Activated T-cell treated with anti-CD3 and anti-CD28 coated beads, Interleukin-2, amount 50 U/mL, for 48 hours (primary cell): ENCODE measurements at places on chromosomes 1 and 21.

GRCh38 chr1:166937962-166938361, 37.4 kb downstream of the ILDR2 start:
- DNase-seq, result no peak

DNA sequence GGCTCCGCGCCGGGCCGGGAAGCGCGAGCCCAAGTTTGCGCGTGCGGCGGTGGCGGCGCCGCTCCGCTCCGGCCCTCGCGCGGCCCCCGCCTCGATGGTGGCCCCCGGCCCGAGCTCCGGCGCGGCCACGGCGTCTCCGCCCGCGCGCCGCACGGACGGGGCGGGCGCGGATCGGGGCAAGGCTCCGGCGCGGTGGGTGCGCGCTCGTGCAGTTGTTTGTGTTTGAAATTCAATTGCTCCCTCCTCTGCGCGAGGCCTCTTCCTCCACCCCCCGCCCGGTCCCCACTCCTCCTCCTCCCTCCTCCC, at the start of gene HDGF:
Gene HDGF, minus strand, starts transcription at position 225 of the 306 bp plus-strand sequence. CDS start 246 bp downstream, outside the sequence.
- no peak for DNase-seq

- no peak for DNase-seq
Observed at GRCh38 chr1:211830055-211830327, 572 bp downstream of the LPGAT1 start.

DNA sequence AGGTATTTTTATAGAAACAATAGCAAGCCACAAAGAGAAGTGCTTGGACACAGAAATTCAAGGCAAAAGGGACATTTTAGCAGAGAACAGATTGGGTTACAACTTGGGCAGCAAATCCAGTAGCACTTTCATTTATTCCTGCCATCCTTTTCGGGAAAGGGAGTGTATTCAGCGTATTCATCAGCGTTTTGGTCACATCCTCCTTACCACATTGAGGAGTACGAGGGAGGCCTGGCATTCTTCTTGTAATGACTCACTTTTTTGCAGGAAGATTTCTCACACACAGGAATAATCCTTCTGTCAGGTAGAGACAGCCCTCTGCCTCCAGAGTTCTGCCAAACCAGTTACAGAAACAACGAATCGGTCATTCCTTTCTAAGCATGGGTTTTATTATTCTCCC, 18.1 kb upstream of the FAM78B start:
- no peak for DNase-seq

DNA sequence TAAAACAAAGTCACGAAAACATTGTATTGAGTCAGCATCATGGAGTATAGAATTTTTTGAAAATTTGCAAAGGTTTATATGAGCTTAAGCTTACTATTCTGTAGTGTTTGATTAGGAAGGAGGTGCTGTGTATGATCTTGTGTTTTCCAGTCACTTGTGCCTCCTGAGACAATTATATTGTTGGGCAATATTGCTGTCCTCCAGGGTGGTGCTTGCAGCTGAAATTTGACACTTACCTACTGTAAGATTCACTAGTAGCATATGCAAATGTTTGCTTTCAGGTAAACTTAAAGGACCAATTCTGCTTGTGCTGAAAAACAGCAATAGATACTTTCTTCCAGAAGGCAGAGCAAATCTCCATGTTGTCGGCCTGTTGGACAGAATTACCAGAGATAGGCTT, 268.0 kb downstream of the TGFB2 start:
- DNase-seq, result no peak
